ENCODE measurements at places on chromosomes 3 and 15. TPM values are rescaled to one million over a fixed set of nuclear protein-coding genes. Genes with fewer than 3 reads are reported as not detected.
A peak's percentile ranks its signal among the peaks of the same experiment; 100 is the strongest.

ISLR2 gene
- total RNA-seq, result not detected

CEMIP gene
- 687 TPM for total RNA-seq

SLITRK3 gene
- total RNA-seq, result not detected

HDC gene
- not detected for total RNA-seq

- peaks cover 5% of the 10 kb centered on the region for H3K36me3 ChIP-seq
- H3K27me3 ChIP-seq, result no peaks in the 10 kb centered on the region
- peak; percentile 83 for DNase-seq
- H3K4me3 ChIP-seq, result no peak overlapping the region
- H3K4me1 ChIP-seq, result peaks cover 50% of the 10 kb centered on the region
Observed at GRCh38 chr3:179713643-179714090, 60.8 kb downstream of the USP13 start.

- H3K4me3 ChIP-seq, result no peak overlapping the region
- no peaks in the 10 kb centered on the region for H3K4me1 ChIP-seq
- no peak for DNase-seq
Observed at GRCh38 chr3:79027593-79027992, 740.2 kb downstream of the ROBO1 start.

GRCh38 chr3:50435371-50436113 lies 67.9 kb downstream of the CACNA2D2 start:
- H3K4me3 ChIP-seq, result no peak overlapping the region
- no peaks in the 10 kb centered on the region for H3K4me1 ChIP-seq
- no peak overlapping the region for H3K27ac ChIP-seq
- no peak for DNase-seq
- no peaks in the 10 kb centered on the region for H3K36me3 ChIP-seq

DNA sequence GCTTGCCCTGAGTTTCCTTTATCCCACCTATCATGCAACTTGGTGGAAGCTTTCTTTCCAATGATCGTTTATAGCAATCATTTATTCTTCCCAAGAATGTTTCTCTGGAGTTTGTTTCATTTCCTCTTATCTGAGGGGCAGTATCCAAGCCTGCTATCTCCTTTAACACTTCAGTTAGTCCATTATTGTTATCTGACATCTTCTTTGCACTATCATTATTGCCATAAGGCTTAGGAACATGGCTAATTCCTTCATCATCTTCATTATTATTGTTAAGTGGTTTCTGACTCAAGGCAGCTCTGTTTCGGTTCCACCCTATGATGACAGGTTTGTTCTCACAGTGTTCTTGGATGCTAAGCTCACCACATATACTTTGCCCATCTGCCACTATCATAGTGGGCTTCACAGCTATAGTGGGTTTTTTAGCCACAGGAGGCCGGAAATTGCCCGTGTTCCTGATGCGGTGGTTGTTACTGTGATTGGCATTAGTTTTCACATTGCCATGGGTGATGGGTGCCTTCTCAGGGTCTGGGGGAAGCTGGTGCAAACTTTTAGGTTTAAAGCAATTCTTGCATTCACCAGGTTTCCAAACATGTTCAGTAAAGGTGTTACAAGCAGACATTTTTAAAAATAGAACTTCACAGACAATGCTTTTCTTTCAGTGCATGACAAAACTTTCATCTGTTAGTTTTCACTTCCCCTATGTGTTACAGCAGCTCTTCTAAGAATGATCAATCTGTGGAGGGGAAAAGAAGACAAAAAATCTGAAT lies 110.6 kb upstream of the TSPAN3 start:
- no peak overlapping the region for H3K4me3 ChIP-seq
- H3K4me1 ChIP-seq, result no peaks in the 10 kb centered on the region
- no peak for DNase-seq
- H3K27ac ChIP-seq, result no peak overlapping the region
- peaks cover 20% of the 10 kb centered on the region for H3K36me3 ChIP-seq

- H3K27ac ChIP-seq, result no peak overlapping the region
- no peak overlapping the region for H3K4me3 ChIP-seq
- H3K27me3 ChIP-seq, result no peaks in the 10 kb centered on the region
- no peak for DNase-seq
- no peaks in the 10 kb centered on the region for H3K36me3 ChIP-seq
Observed at GRCh38 chr15:98025237-98025636, 64.7 kb downstream of the ARRDC4 start.

GRCh38 chr3:149462581-149463011 lies 11.9 kb upstream of the TM4SF4 start:
- H3K4me1 ChIP-seq, result peaks cover 53% of the 10 kb centered on the region
- H3K27me3 ChIP-seq, result no peaks in the 10 kb centered on the region
- peak overlapping the region; percentile 92 for H3K27ac ChIP-seq
- peak overlapping the region; percentile 29 for H3K4me3 ChIP-seq
- H3K36me3 ChIP-seq, result no peaks in the 10 kb centered on the region

DNA sequence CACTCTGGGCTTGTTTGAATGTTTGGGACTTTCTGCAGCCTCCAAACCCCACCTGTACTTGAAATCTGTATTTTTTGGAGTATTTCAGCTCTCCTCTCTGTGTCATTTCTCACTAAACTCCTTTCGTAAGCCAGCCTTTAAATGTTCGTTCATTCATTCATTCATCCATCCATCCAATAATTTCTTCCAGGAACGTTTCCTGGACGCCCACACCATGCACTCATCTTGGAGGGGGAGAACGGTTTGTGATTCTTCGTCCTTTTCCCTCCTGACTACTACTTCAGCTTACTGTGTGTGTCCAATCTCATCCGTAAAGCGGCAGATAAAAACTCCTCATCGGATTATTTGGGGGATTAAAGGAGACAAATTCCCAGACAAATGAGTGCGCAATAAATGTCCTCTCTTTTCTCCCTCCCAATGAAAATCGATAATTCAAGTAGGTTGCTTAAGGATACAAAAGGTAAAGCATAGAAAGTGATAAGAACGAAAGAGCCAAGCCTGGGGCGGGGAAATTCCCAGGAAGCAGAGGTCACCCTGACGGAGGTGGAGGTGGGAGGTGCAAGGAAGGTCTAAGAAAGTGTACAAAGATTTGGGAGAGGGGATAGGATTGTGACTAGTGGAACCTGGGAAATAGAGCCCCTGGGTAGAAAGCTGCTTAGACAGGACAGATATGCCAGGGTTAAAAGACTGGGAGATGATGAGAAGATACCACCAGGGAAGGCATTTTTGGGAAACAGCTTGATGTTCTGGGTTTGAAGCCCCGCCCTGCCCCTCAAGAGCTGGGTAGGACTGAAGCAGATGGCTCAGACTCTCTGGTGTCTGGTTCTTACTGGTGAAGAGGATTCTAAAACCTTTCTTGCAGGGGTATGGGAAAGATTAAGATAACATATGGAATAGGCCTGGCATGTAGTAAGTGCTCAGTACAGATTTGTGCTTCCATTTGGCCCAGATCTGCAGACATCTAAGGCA lies 896 bp upstream of the KLHL25 start:
- no peak for DNase-seq
- no peaks in the 10 kb centered on the region for H3K36me3 ChIP-seq
- H3K27ac ChIP-seq, result no peak overlapping the region
- peaks cover 19% of the 10 kb centered on the region for H3K4me1 ChIP-seq
- peaks cover 4% of the 10 kb centered on the region for H3K27me3 ChIP-seq
- H3K4me3 ChIP-seq, result peak overlapping the region; percentile 79

- H3K36me3 ChIP-seq, result no peaks in the 10 kb centered on the region
- no peak overlapping the region for H3K4me3 ChIP-seq
- no peak for DNase-seq
- no peak overlapping the region for H3K27ac ChIP-seq
Observed at GRCh38 chr15:33915571-33916407, 52.5 kb upstream of the CHRM5 start.

GRCh38 chr15:87547470-87548181 lies 708.9 kb downstream of the NTRK3 start:
- no peak overlapping the region for H3K27ac ChIP-seq
- no peak overlapping the region for H3K4me3 ChIP-seq
- H3K27me3 ChIP-seq, result no peaks in the 10 kb centered on the region
- no peaks in the 10 kb centered on the region for H3K4me1 ChIP-seq

GRCh38 chr15:74978077-74978476 lies 17.3 kb upstream of the SCAMP5 start:
- DNase-seq, result no peak
- H3K36me3 ChIP-seq, result no peaks in the 10 kb centered on the region
- no peak overlapping the region for H3K4me3 ChIP-seq
- H3K27ac ChIP-seq, result no peak overlapping the region

- no peaks in the 10 kb centered on the region for H3K36me3 ChIP-seq
- no peak for DNase-seq
- peak overlapping the region; percentile 8 for H3K27ac ChIP-seq
- peak overlapping the region; percentile 56 for H3K4me3 ChIP-seq
Observed at GRCh38 chr3:25151281-25151902, 276.7 kb upstream of the RARB start.

DNA sequence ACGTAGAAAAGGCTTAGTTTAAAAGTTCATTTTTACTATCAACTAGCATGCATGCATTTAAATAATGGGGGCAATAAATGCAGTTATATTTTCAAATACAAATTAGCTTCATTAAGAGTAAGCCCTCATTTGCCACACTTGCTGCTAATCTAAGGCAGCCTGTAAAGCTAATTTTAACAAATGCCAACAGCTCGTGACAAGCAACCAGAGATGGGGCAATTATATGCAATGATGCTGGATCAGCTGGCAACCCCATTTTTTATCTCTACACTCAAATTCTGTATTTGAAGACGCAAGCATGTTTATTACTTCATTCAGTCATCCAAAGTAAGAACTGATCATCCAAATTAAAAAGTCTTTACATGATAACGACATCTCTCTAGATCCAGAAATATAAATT lies 12.1 kb downstream of the RFTN1 start:
- H3K36me3 ChIP-seq, result peaks cover 4% of the 10 kb centered on the region
- H3K4me1 ChIP-seq, result no peaks in the 10 kb centered on the region
- H3K4me3 ChIP-seq, result no peak overlapping the region
- H3K27ac ChIP-seq, result no peak overlapping the region
- no peaks in the 10 kb centered on the region for H3K27me3 ChIP-seq

Measured in osteoblast (primary cell).